ENCODE measurements at places on chromosomes 3 and 15.

- no peak for DNase-seq
These were observed 26.8 kb upstream of the TRH start for GRCh38 chr3:129947538-129948240.

DNA sequence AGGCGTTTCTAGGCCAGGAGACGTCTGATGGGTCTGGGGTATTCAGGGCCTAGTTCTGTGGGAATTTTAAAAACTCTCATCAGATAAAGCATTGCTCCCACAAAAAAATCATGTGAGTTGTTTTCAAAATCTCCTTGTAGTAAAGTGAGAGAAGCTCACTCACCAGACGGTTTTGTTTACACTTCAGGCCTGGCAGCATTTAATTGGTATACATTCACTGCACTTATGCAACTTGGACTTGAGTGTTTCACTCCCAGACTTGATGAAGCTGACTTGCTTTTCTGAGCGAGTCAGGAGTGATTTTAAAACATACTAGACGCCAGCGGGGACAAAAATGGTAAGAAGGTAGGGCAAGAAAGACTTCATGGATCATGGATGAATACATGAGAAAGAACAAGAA is 75.2 kb downstream of the SLCO3A1 start:
- no peak for DNase-seq

DNA sequence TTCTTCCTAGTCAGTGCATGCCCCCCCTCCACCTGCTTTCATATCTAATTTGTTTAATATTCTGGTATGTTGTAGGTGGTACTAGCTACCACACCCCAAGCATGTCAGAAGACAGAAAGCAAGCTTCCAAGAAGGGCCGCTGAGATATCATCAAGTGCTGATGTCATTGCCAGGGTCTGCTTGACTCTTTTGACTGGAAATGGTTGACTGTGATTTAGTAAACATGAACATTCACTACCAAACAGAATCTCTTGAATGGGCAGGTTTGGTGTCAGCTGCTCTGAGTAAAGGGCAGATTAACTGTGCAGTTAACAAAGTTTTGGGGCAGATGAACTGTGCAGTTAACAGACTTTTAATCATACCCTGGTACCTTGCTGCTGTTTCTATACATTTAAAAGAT is 244.2 kb upstream of the SATB1 start:
- no peak for DNase-seq

DNA sequence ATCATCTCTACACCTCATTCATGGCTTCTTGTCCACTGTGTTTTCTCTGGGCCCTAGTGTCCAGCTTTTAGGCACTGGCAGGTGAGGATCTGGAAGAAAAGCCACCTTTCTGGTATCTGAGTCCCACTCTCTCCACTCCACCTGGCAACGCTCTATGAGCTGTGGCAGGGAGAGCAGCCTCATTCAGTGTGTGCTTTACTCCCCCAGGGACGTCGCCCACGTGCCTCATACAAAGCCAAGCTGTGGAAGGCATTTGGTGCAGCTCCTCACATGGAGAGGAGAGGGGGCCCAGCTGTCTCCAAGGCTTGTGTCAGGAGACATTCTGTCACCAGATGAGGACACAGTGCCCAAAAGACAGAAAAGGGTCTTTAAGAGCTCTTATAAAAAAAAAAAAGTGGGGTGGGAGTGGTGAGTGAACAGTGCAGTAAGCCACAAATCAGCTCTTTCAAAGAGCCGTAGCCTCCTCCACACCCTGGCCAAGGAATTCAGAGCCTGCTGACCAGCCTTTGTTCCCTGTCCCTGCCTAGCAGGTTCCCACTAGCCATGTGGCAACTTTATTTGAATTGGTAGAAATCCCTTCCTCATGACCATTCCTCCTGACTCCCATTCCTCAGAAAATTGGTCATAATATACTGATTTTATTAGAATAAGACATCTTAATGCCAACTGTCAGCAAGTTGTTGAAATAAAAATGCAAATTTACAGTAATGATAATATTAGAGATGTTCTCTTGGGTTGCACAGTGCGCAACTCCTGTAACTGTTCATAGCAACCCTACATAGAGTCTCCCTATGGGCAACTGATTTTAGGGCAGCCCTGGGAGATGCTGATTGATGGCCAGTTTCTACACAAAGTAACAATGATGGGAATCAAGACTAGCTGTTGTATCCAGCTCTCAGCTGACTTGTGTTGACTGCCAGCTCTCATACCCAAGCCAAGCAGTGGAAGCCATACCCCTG is 29.5 kb downstream of the GALNT15 start:
- DNase-seq: no peak

DNA sequence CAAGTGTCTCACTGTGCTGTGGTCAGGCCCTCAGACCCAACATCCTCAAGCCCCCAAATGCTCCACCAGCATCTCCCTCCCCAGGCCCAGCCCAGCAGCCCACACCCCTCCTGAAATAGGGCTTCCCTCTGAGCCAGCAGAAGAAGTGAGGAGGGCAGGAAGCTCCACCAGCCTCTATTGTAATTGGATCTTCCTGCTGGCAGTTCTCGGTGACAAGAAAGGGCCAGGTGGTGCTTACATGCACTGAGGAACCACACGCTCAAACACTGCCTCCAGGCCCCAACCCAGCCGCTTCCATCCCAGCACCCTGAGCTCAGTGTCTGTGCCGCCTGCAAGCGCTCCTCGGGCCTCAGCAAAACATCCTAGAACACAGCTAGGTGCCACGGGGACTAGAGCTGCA is 96.7 kb downstream of the ATP10A start:
- no peak for DNase-seq

DNA sequence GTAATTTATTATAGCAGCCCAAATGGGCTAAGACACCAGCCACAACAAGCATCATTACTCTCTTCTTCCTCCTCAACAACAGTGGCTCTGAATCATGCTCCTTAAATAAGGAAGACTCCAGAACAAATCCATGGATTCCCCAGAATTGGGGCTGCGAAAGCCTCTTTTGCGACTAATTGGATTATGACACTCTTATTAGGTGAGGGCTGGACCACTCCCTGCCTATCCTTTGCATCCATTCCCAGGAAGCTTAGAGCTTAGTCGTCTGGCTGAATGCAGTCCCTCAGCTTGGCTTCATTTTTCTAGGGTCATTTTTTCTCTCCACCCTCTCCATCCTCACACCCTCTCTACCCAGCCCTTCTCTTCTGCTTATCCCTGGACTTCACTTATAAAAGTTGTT is 227.7 kb downstream of the ZNF621 start:
- no peak for DNase-seq

DNA sequence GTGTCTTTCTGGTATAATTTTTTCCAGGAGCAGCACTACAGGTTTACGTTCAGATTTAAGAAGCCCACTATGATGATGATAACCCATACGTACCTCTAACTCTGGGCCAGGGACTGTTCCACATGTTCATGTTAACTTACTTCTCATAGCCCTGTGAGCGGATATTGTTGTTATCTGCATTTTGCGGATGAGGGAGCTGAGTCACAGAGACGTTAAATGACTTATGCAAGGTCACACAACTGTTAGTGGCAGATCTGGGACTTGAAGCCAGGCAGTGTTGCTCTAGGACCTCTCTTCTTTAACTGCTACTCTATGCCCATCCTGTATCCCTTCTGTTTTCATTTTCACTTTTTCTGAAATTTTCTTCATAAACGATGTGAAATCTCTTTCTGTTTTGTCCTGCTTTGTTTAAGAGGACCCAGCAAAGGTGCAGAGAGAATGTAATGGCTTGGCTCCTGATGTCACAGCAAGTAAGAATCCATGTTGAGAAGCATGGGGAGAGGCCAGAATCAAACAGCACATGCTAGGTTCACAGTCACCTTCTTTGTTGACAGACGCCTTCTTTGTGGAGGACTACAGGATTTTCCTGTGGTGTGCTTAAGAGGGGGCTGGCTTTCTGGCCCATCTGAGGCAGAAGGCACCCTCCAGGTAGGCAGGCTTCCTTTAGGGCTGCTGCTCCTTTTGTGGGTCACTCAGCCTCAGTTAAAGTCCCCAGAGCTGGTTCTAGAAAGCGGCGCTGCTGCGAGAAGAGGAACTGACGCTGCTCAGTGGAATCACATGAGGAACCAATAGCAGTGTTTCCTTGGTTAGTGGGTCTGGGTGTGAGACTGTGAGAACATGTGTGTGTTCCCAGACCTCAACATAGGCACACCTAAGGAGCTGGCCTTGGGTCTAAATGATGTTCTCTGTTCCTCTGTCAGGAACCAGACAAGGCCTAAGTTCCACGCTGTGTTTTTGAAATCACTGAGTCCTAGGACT is 121.6 kb downstream of the TMEM108 start:
- DNase-seq: no peak

DNA sequence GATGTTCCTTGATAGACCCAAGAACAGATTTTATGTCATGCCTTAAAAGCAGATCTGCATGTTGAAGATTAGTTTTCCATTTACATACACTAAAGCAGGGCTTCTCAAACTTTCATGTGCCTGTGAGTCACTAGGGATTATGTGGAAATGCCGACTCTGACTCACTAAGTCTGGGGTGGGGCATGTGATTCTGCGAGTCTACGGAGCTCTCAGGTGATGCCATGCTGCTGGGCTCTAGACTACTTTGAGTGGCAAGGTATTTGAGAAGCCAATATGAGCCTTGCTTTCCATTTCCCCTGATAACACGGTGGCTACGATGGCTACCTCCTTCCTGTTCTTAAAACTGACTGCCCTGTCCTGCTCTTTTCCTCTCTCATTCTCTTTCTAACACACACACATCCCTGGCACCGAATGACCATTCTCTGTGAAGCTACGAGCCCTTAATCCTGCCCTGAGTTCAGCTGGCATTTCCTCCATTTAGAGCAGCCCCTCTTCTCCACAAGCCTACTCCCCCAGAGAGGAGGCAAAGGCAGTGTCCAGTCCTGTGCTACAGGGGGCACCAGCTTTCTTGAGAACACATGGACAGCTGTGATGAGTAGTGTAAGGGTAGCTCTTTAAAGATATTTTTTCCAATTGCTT is 39.7 kb upstream of the PYGO1 start:
- DNase-seq: no peak

DNA sequence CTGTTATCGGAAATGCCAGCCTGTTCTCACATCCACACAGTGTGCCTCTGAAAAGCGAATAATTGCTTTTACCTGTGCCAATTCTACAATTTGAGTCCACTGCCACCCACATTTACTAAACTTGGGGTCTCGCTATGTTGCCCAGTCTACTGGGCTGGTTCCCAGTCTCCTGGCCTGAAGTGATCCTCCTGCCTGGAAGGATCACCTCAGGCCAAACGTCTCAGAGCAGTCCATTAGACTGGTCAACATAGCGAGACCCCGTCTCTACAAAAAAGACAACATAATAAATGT is 827 bp upstream of the INO80 start:
- DNase-seq: peak; percentile 0

- peak; percentile 19 for DNase-seq
These were observed 453 bp downstream of the ZDHHC23 start for GRCh38 chr3:113948015-113948917.

- DNase-seq: no peak
These were observed 9.8 kb downstream of the ISG20 start for GRCh38 chr15:88648357-88649214.

GRCh38 chr3:42591811-42592210 is 1.2 kb downstream of the SS18L2 start:
- no peak for DNase-seq

GRCh38 chr15:92226020-92226612 is 167.6 kb upstream of the ST8SIA2 start:
- DNase-seq: no peak

DNA sequence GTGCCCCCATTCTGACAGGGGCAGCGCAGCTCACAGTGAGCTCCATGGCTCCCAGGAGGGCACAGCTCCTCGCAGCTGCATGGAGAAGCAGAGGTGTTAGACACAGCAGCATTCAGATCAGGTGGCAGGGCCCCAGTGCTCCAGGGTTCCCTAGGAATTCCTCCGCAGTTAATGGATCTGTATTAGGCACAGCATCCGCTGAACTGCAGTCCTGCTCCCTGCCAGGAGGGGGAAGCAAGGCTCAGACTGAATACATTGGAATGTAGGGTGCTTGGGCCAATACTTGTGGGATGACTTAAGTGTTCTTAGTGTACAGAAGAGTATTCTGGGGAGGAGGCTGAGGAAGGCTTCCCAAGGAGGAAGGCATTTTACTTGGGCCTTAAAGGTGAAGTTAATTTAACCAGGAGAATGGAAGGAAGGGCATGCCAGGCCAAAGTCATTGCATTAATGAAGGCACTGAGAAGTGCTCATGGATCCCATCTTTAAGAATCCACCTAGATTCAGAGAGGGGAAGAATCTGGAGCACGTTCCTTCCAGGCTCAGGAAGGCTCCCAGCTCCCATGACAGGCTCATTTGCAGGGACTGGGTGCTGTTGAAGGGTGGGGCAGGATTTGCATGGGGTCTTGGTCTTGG is 111.6 kb downstream of the RAB11A start:
- peak; percentile 27 for DNase-seq

DNA sequence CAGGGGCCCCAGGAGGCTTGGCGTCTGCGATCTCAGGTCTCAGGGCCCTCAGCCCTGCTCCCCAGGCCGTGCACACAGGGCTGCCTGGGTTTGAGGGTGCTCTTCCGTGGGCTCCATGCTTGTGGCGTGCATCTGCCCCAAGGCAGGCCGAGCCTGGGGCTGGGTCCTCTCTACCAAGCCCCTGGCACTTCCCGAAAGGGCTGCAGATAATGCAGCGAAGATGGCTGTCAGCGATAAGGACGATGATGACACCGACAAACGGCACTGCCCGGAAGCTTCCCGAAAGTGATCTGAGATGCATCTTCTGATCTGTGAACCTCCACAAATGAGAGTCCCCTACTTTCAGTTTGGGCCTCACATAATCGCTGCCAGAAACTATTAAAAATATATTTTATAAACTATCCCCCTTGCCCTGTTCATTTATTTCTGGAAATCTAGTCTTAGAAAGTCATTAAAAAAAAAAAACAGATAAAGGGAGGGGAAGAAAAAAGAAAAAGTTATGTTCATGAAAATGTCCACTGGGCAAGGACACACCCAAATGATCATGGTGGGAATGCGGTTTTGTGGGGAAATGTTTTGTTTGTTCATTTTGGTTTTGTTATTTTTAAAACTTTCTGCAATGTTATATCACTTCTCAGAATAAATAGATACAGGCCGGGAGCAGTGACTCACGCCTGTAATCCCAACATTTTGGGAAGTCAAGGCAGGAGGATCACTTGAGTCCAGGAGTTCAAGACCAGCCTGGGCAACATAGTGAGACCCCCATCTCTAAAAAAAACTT is 51.5 kb downstream of the RPN1 start:
- DNase-seq: no peak

- peak; percentile 71 for DNase-seq
These were observed 92.0 kb downstream of the GAP43 start for GRCh38 chr3:115715241-115715745.

DNA sequence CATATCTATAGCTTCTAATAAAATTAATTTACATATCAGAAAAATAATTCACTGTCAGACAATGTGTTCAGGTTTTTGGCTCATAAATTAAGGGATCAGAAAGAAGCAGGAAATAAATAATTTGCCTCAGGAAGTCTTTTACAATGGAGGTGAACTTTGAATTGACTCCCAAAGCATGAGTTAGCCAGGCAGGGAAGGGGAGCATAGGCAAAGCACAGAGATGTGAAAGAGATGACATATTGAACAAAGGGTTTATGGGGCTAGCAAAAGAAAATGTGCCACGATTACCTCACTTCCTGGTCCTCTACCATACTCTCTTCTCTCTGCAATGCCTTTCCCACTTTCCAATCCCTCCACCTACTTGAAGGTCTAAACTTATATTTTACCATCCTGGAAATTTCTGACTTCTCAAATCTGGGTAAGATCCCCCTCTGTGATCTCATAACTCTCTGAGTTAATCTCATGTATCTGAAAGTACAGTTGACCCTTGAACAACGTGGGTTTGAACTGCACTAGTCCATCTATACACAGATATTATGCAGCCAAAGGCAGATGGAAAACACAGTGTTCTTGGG is 4.1 kb upstream of the HEXA start:
- no peak for DNase-seq

Measured in right lung (tissue), 10 donors.